ENCODE measurements at places on chromosomes 12 and 14.

GRCh38 chr14:60544659-60545058 is 35.7 kb downstream of the SIX6 start:
- DNase-seq, result no peak

GRCh38 chr12:1692895-1693610 is 2.2 kb downstream of the ADIPOR2 start:
- DNase-seq, result no peak

DNA sequence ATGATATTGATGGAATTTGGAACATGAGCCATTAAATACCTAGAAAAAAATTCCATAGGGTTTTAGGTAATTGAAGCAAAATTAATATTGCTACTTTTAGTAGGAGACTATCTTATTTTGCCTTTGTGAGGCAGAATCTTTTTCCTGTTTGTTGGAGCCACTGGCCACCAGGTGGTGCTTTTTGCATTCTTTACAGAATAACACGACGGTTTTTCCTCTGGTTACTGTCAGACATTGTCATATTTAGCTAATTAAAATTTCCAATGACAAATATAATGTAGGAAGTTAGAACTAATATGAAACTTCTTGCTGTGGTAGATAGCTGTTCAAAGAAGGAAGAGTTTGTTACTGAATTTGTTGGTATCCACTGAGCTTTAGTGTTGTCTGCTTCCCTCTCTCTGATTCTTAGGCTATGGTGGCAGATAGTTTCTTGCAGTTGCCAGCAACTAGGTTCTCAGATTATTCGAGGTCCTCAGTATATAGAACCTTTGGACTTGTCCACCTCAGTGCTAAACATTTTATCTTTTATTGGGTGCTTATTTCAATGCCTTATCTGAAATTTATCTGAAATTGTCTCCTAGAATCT is 25.7 kb downstream of the RAB21 start:
- peak; percentile 13 for DNase-seq

DNA sequence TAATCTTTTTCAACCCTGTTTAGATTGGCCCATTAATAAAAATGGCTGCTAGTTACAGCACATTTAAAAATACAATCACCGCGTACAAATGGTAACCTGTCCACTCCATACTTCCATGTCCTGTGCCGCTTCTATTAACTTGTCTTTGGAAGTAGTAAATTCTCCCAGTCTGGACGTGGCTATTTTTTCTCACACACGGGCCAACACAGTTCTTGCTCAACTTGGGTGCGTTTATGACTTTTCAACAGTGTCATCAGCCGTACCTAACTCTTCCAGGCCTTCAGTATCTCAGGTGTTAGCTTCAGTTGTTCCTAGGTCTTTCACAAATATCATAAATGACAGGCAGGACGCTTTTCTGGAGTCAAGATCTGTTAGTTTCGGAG is 475 bp upstream of the PCNX1 start:
- DNase-seq, result no peak

- no peak for DNase-seq
Measured at GRCh38 chr12:52523824-52524223, 3.6 kb upstream of the KRT5 start.

- no peak for DNase-seq
Measured at GRCh38 chr12:114163771-114164170, 197.6 kb upstream of the RBM19 start.

GRCh38 chr14:34874386-34875030 is 652 bp downstream of the BAZ1A start:
- DNase-seq, result peak; percentile 61
